Omental fat pad (tissue), 4 donors: ENCODE measurements at places on chromosomes 16 and 17. TPM values are rescaled to one million over a fixed set of nuclear protein-coding genes. Genes with fewer than 3 reads are reported as not detected.

DNA sequence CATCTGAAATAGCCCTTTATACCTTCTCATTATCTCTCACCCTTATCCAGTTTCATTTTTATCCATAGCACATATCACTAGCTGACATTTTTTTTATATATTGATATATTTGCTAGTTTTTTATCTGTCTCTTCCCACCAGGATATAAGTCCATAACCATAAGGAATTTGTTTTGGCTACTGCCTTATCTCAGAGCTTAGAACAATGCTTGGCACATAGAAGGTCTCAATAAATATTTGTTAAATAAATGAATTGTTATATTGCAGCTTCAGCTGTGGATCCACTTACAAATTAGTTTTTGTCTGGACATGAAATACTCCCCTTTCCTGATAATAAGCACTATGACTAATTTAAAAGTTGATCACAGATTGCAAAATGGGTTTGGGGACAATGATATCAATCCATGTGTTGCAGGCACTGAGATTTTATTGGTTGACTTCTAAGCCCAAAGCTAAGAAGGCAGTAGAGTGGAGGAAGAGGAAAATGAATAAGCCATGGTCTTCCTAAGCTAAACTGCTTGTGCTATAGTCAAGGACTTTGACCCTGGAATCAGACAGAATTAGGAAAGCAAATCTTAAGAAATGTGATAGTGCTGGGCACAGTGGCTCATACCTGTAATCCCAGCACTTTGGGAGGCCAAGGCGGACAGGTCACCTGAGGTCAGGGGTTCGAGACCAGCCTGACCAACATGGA is 31.9 kb upstream of the YPEL2 start:
- DNase-seq, result no peak

GRCh38 chr17:17206913-17207335 is 791 bp upstream of the PLD6 start:
- DNase-seq, result no peak

DNA sequence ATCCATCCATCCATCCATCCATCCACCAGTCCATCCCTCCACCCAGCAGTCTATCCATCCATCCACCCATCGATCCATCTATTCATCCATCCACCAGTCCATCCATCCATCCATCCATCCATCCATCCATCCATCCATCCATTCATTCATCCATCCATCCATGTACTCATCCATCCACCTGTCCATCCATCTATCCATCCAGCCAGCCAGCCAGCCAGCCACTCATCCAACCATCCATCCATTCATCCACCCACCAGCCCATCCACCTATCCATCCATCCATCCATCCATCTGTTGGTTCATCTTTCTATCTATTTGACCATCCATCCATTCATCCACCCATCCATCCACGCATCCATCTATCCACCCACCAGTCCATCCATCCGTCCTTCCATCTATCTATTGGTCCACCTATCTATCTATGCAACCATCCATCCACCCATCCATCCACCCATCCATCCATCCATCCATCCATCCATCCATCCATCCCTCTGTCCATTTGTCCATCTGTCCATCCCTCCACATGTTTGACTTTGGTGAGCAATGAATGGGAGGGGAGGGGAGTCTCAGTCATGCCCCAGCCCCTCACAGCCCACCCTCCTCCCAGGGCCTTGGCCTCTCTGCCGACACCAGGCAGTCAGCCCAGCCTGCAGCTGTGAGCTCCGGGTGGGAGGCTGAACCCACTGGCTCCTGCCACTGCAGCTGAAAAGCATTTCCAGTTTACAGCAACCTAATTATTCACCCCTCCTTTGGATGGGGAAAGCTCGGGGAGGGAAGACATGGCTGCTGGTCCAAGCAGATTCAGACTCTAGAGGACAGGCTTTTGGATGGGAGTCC is 38.1 kb upstream of the SSTR5 start:
- DNase-seq, result no peak

GRCh38 chr16:50724306-50724705 is 17.6 kb upstream of the CYLD start:
- no peak for DNase-seq

DNA sequence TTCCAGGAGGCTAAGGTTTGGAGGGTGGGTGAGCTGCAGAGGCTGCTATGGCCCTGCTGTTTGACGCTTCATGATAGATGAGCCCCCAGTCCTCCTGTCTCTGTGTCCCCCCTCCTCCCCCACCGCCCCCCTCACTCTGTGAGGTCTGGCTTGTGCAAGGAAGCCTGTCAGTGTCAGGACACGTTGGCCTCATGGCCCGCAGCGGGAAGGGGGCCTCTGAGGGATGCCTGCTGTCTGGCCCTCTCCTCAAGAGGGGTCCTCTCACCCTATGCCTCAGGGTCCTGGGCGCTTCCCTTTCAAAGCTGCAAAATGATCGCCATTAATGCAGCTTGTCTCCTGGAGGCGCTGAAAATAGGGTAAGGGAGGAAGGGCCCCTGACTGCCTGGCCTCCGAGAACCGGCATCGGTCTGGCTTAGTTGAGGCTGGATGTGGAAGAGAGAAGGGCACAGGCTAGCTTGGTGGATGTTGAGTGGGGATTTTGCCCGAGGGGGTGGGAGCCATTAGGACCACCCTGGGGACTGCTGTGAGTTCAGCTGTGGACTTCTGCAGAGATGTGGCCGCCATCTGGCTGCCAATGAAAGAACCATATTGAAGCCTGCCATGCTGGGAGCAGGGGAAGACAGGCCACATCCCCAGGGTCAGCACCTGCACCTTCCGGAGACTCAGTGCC is 14.8 kb upstream of the GOSR2 start:
- no peak for DNase-seq

ABCA6 gene
- 50.2 TPM for total RNA-seq

RHBDF2 gene
- 29.9 TPM for total RNA-seq

GRCh38 chr16:81445966-81446906 is 1.6 kb downstream of the CMIP start:
- no peak for DNase-seq

ABCC11 gene
- 0.38 TPM for total RNA-seq

DNA sequence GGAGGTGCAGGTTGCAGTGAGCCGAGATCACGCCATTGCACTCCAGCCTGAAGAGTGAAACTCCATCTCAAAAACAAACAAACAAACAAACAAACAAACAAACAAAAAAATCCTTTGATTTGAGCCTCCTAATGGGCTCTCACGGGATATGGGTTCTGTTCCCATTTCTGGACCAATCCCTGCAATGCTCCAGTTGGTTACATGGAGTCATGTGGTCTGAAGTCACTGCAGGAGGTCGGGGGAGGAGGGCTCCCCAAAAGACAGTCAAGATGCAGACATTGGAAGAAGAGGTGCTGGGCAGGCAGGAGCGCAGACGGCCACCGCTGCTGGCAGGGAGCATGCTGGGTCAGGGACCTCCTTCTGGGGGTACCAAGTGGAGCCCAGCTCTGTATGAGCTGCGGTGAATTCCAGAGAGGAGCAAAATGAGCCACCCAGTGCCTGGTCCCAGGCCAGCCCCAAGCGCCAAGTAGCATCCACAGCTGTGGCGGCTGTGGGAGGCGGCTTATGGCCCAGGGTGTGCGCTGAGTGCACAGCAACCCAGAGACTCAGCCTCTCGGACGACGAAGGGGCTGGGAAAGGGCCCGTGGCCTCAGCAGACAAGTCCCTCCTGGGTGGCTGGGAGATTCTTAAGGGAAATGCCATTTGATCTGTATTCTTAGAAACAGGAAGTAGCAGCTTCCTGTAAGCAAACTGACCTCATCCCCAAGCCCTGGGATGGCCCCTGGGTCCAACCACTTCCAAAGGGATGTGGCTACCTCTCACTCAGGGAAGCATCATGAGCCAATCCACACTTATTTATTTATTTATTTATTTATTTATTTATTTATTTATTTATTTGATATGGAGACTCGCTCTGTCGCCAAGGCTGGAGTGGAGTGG is 19.6 kb upstream of the ATP2A3 start:
- DNase-seq, result no peak

DNA sequence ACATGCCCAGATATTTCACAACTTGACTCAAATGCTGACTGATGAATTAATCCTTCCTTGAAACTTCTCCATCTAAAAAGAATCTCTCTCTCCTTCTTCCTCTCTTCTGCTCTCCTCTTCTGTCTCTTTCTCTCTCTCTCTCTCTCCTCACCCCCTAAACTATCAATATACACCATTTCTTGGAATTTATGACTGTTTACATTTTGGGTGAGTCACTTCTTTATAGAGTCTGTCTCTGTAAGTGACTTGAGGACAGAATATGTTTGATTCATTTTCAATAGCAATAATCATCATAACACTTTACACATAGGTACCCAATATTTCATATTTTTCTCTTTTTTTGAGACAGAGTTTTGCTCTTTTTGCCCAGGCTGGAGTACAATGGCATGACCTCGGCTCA is 15.3 kb downstream of the OR3A1 start:
- DNase-seq, result no peak

GRCh38 chr16:47142821-47143676 is 696 bp downstream of the NETO2 start:
- no peak for DNase-seq

GRCh38 chr17:73030995-73031394 is 61.5 kb downstream of the SLC39A11 start:
- DNase-seq, result no peak

DNA sequence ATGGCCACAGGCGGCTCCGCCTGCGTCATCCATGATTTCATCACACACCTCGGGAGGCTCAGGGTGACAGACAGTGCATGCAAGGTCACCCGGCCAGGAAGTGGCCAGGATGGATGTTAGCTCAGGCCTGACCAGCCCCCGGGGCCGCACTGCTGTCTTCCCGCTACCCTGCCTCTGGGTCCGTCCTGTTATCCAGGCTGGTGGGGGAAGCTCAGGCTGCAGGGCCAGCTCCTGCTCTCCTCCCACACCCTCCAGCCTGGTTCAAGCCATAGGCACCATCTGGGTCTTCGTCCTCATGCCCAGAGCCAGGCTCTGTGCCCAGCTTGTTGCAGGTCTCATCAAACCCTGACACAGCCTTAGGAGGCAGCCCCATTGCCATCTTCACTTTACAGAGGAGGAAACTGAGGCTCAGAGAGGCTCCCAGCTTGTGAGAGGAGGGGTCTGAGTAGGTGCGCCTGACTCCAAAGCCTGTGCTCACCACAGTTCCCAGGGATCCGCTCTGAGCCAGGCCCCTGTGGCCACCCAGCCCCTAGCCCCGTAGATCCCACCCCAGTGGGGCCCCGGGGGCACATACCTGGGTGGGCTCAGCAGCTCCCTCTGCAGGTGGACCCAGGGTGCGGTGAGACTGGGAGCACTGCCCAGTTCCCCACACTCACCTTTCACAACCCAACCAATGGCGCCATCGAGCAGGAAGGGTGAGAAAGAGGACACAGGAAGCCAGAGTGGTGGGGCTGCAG is 412 bp upstream of the ADGRG3 start:
- no peak for DNase-seq

TRIM47 gene
- 18.5 TPM for total RNA-seq

PRDM7 gene
- total RNA-seq, result not detected

GAS2L2 gene
- 0.48 TPM for total RNA-seq

DNA sequence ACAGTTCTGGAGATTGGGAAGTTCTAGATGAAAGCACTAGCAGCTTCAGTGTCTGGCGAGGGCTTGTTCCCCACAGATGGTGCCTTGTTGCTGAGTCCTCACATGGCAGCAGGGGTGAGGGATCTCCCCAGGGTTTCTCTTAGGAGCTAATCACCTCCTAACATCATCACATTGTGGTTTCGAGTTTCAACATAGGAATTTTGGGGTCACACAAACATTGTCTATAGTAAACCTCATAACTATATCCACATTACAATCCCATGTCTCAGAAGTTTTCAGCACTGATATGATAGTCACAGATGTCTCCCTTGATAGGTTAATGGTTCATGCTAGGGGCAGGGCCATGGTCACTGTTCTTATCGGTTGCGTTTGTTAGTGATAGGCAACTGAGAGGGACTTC is 13.8 kb downstream of the CLUAP1 start:
- DNase-seq, result no peak

- no peak for DNase-seq
Observed at GRCh38 chr16:87493608-87494280, 920 bp upstream of the ZCCHC14 start.

SSTR5 gene
- 0.37 TPM for total RNA-seq

PPY gene
- total RNA-seq, result not detected
